CD8-positive, alpha-beta memory T cell (primary cell): ENCODE measurements at places on chromosomes 11 and 22. TPM values are rescaled to one million over a fixed set of nuclear protein-coding genes. Genes with fewer than 3 reads are reported as not detected.

- no peak overlapping the region for H3K27ac ChIP-seq
- no peak overlapping the region for H3K4me3 ChIP-seq
- no peaks in the 10 kb centered on the region for H3K27me3 ChIP-seq
- H3K4me1 ChIP-seq, result no peaks in the 10 kb centered on the region
- H3K36me3 ChIP-seq, result no peaks in the 10 kb centered on the region
These were observed 76.4 kb downstream of the YAP1 start for GRCh38 chr11:102186551-102187191.

DNA sequence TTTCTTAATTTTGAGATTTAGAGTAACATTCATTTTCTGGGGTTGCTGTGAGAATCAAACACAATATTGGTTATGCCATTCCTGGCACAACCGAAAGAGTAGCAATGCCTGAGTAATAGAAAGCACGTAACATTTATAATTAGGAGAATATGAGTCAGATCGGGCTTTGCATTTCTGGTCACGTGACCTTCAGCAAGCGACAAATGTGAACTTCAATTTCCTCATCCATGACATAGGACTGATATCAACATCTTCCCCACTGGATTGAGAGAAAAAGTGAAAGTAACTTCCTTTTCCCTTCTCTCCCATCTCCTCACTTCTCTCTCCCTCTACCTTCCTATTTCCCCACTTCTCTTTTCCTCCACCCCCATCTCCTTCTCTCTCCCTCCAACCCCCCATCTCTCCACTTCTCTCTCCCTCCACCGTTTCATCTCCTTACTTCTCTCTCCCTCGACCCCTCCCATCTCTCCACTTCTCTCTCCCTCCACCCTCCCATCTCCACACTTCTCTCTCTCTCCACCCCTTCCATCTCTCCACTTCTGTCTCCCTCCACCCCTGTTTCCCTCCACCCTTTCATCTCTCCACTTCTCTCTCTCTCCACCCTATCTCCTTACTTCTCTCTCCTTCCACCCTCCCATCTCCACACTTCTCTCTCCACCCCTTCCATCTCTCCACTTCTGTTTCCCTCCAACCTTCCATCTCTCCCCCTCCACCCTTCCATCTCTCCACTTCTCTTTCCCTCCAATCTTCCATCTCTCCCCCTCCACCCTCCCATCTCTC, 33.5 kb upstream of the CAT start:
- H3K27ac ChIP-seq, result no peak overlapping the region
- H3K4me3 ChIP-seq, result no peak overlapping the region
- no peaks in the 10 kb centered on the region for H3K36me3 ChIP-seq
- H3K27me3 ChIP-seq, result no peaks in the 10 kb centered on the region
- no peaks in the 10 kb centered on the region for H3K4me1 ChIP-seq

DNA sequence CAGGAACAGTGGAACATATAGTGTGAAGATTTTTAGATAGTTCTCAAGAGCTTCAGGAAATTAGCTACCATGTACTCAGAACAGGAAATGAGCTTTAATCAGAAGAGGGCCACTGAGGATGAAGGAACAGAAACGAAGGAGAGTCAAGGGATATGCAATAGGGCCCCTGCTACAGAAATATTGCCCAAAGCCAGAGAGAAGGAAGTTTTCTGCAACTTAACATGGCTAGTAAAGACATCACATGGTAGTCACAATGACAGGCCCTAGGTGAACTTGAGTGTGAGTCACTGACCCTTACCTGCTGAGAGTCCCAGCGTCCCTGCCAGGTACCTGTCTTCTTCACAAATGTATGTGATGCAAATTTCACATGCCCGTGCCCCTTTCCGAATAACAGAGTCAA, 25.2 kb upstream of the CARD16 start:
- H3K4me1 ChIP-seq, result peaks cover 5% of the 10 kb centered on the region
- no peak for DNase-seq
- peak overlapping the region; percentile 29 for H3K4me3 ChIP-seq
- H3K36me3 ChIP-seq, result no peaks in the 10 kb centered on the region
- no peak overlapping the region for H3K27ac ChIP-seq
- H3K27me3 ChIP-seq, result no peaks in the 10 kb centered on the region

DNA sequence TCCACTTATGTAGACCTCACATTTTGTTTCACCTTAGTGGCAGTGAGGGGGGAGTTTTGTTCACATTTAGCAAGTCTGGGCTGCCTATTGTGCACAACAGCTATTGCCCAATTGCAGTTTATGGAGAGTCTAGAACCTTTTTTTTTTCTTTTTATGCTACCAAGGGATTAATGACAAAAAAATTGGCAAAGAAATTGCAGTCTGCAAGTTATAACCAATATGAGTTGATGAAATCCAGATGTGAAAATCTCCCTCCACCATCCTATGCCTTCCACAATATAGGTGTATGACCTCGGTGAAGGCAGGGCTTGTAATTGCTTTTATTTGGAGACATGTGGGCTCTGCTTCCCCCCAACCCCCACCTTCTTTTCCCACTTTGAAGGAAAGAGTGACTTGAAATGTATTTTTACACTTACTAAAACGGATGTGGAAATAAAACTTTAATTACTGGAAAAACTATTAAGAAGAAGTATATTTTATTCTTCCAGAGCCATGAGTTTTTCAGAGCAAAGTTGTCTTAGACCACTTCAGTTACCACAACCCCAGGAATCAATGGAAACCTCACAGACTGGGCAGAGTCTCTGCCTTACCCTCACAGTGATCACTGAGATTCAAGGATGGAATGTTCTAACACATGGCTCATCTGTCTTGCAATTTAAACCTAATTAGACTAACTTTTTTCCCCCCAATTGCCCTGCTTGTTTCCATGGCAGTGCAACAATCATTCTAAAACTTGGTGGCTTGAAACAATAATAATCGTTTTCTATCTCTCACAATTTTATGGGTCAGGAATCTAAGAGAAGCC, 120.8 kb upstream of the SLC5A12 start:
- H3K27me3 ChIP-seq, result no peaks in the 10 kb centered on the region
- H3K36me3 ChIP-seq, result no peaks in the 10 kb centered on the region
- H3K4me3 ChIP-seq, result no peak overlapping the region
- H3K4me1 ChIP-seq, result no peaks in the 10 kb centered on the region

- no peak overlapping the region for H3K4me3 ChIP-seq
- H3K4me1 ChIP-seq, result no peaks in the 10 kb centered on the region
- H3K27me3 ChIP-seq, result no peaks in the 10 kb centered on the region
- no peaks in the 10 kb centered on the region for H3K36me3 ChIP-seq
These were observed 28.6 kb downstream of the MS4A4E start for GRCh38 chr11:60214386-60214785.

GRCh38 chr11:130024361-130024760, 21.7 kb upstream of the PRDM10 start:
- DNase-seq, result no peak
- no peak overlapping the region for H3K4me3 ChIP-seq
- no peaks in the 10 kb centered on the region for H3K36me3 ChIP-seq
- no peaks in the 10 kb centered on the region for H3K4me1 ChIP-seq
- no peaks in the 10 kb centered on the region for H3K27me3 ChIP-seq

GRCh38 chr11:12411806-12412727, 34.7 kb downstream of the PARVA start:
- no peaks in the 10 kb centered on the region for H3K27me3 ChIP-seq
- no peaks in the 10 kb centered on the region for H3K36me3 ChIP-seq
- no peak overlapping the region for H3K4me3 ChIP-seq
- H3K27ac ChIP-seq, result no peak overlapping the region
- no peak for DNase-seq

DNA sequence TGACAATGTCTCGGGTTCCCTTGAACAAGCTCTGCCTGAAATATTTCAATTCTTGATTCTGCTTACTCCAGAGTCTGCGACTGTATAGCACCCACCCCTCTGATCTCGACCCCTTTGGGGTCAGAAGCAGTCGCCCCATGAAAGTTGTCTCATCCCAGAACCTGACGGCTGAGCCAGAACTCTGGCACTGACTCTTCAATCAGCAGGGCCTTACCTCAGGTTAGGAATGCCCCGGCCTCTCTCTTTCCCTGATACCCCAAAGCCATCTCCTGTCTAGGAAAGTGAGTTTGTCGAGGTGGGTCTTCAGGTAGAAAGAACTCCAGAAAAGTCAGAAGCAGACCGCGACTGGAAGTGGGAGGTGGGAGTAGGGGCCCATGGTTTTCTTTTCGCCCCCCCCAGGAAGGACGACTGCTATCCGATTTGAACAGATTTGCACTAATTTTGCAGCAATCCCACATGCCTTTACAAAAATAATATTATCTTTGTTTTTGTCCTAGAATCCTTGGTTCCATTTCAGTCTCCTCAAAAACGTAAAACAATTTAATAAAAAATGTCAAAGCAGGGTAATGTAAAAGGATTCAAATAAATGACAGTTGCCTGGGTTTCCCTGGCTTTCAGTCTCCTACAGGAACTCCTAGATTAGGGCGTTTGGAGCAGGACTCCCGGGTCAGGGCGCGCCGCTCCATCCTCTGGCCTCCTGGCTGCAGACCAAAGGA, 898 bp upstream of the ROBO3 start:
- peaks cover 67% of the 10 kb centered on the region for H3K27me3 ChIP-seq
- DNase-seq, result no peak
- H3K4me1 ChIP-seq, result peaks cover 30% of the 10 kb centered on the region
- H3K36me3 ChIP-seq, result no peaks in the 10 kb centered on the region
- no peak overlapping the region for H3K27ac ChIP-seq
- H3K4me3 ChIP-seq, result no peak overlapping the region

Gene EWSR1
- total RNA-seq, result 312 TPM

Gene MAP6
- total RNA-seq, result 0.07 TPM

Gene INPP5J
- not detected for total RNA-seq

- no peaks in the 10 kb centered on the region for H3K27me3 ChIP-seq
- H3K36me3 ChIP-seq, result no peaks in the 10 kb centered on the region
- H3K4me3 ChIP-seq, result no peak overlapping the region
These were observed 8.2 kb downstream of the GGT5 start for GRCh38 chr22:24236656-24237055.

GRCh38 chr11:117663821-117664220, 133.2 kb downstream of the DSCAML1 start:
- H3K4me1 ChIP-seq, result no peaks in the 10 kb centered on the region
- no peak for DNase-seq

GRCh38 chr11:16027621-16028020, 328.7 kb downstream of the SOX6 start:
- H3K27ac ChIP-seq, result no peak overlapping the region
- no peaks in the 10 kb centered on the region for H3K27me3 ChIP-seq
- no peak overlapping the region for H3K4me3 ChIP-seq
- DNase-seq, result no peak

DNA sequence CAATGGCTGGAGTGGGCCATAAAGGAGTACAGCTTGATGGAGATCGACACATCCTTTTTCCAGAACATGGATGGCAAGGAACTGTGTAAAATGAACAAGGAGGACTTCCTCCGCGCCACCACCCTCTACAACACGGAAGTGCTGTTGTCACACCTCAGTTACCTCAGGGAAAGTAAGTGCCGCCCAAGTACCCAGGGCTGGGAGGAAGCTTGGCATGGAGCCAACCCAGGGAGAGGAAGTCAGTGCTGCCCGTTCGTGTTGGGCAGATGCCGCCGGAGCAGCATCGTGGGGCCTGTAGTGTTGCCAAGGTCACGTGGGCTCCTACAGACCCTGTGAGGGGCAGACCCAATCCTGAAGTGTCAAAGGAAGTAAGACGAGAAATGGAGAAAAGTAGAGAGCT, 78.9 kb downstream of the FLI1 start:
- H3K36me3 ChIP-seq, result peaks cover 70% of the 10 kb centered on the region
- H3K27me3 ChIP-seq, result no peaks in the 10 kb centered on the region
- H3K4me1 ChIP-seq, result peaks cover 44% of the 10 kb centered on the region
- no peak overlapping the region for H3K4me3 ChIP-seq
- DNase-seq, result peak; percentile 67
- no peak overlapping the region for H3K27ac ChIP-seq

GRCh38 chr11:111334532-111335502, 36.5 kb downstream of the POU2AF3 start:
- H3K27me3 ChIP-seq, result no peaks in the 10 kb centered on the region
- no peaks in the 10 kb centered on the region for H3K4me1 ChIP-seq
- no peak overlapping the region for H3K4me3 ChIP-seq

DNA sequence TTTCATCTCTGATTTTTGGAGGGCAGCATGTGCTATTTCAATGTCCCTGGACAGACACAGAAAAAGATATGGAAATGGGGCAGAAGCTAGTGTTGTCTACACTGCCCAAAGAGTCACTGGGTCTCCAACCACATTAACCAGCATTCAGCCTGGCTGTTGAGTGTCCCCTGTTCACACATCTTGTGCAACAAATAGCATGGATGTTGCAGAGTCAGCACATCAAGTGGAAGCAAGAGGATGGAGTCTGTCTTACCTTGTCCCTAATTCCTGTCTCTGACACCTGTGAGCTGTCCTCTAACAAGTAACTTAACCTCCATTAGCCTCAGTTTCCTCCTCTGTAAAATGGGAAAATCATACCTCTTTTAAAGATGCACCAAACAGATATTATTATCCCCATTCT, 60.2 kb downstream of the RCN1 start:
- H3K4me1 ChIP-seq, result no peaks in the 10 kb centered on the region
- DNase-seq, result no peak
- no peaks in the 10 kb centered on the region for H3K36me3 ChIP-seq
- no peak overlapping the region for H3K4me3 ChIP-seq
- no peaks in the 10 kb centered on the region for H3K27me3 ChIP-seq

DNA sequence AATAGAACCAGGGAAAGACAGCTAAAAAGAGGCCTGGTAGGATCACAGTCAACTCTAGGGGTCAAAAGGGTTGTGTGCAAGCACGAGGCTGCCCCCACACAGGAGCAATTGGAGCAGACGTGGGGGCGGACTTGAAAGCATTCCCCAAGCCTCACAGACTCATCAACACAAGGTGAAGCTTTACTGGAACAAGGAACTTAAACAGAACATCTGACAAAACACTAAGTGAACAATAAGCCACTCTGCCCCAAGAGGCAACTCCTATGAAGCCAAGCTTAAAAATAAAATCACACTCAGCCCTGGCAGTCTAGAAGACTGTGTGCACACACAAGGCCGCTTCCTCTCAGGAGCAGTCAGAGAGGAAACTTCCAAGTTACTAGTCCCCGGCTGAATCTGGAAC, 32.2 kb upstream of the TEAD1 start:
- DNase-seq, result no peak
- no peak overlapping the region for H3K4me3 ChIP-seq
- H3K27ac ChIP-seq, result no peak overlapping the region
- no peaks in the 10 kb centered on the region for H3K27me3 ChIP-seq
- H3K36me3 ChIP-seq, result no peaks in the 10 kb centered on the region

DNA sequence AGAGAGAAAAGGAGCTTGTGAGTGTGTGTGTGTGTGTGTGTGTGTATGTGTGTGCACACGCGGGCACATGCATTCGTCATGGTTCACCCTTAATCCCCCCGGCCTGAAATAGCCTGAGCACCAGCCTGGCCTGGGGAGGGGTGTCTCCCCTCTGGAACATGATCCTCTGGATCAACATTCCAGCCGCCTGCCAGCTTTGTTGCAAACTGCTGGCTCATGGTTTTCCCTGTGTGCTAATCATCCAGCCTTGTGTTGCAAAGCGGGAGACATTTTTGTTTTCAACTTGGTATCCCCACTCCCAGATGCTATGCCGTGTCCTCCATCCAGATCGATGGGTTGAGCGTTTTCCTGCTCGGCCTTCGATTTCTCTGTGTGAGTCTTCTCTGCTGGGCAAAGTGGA, 94.3 kb downstream of the FEZ1 start:
- H3K27ac ChIP-seq, result no peak overlapping the region
- peaks cover 9% of the 10 kb centered on the region for H3K27me3 ChIP-seq
- no peak overlapping the region for H3K4me3 ChIP-seq
- no peak for DNase-seq

Gene P4HA3
- not detected for total RNA-seq

GRCh38 chr11:22730319-22730718, 63.9 kb downstream of the GAS2 start:
- no peak overlapping the region for H3K4me3 ChIP-seq
- no peak for DNase-seq
- no peaks in the 10 kb centered on the region for H3K27me3 ChIP-seq
- no peak overlapping the region for H3K27ac ChIP-seq
- H3K36me3 ChIP-seq, result no peaks in the 10 kb centered on the region

Gene MRPL16
- total RNA-seq, result 83.5 TPM
